ENCODE measurements at places on chromosomes 6 and 20.

DNA sequence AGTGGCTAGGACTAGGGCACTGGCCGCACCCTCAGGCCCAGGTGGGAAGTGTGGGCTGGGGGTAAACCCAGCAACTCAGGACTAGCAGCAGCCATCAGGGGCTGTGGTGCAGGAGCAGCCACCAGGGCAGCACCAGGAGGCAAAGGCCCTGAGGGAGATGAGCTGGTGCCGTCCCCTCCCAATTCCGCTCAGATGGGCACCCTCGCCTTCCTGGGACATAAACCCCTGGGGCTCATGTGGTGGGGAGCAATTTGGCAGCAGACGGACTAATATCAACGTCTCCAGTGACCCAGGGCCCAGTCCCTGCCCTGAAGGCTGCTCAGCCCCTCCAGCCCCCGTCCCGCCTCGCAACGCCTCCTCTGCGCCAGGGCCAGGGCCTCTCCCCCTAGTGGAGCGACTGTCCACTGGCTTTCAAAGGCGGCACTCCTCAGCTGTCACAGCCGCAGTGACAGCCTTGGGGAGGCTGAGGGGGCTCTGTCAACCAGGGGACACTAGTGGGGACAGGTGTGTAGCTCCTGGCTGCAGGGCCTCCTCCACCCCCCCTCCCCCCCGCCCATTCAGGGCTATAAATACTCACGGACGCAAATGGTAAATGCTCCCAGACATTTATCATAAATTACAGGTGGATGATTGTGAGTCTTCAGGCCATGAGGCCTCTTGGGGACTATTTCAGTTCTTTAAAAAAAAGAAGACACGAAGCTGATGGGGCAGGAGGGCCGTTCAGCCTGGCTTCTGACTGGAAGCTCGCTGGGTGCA lies 349.9 kb downstream of the ZFAND3 start:
- DNase-seq = no peak

- no peak for DNase-seq
Observed at GRCh38 chr20:22626496-22626895, 42.1 kb upstream of the FOXA2 start.

GRCh38 chr20:6993511-6993910 lies 226.0 kb downstream of the BMP2 start:
- no peak for DNase-seq

DNA sequence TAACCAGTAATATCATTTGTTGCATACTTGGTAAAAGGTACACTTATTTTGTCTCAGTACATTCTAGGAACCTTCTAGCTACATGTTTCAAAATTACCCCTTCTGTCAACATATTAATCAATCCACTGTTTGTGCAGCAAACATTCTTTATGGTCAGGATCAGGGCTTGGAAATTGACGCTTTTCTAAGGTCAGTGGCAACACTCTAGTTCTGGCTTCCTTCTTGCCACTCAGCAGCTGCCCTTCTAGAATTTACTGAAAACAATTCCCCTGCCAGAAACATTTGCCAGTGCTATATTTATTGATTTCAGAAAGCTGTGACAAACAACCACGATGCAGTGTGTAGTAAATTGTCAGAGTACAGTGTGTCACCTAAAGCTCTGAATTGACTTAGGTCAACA lies 84.7 kb upstream of the FBXL4 start:
- DNase-seq = no peak

GRCh38 chr20:52978851-52979250 lies 6.7 kb downstream of the TSHZ2 start:
- DNase-seq = no peak

- DNase-seq = no peak
Observed at GRCh38 chr20:40692240-40693011, 3.4 kb upstream of the MAFB start.

GRCh38 chr6:22357724-22358189 lies 60.9 kb upstream of the PRL start:
- DNase-seq = no peak

DNA sequence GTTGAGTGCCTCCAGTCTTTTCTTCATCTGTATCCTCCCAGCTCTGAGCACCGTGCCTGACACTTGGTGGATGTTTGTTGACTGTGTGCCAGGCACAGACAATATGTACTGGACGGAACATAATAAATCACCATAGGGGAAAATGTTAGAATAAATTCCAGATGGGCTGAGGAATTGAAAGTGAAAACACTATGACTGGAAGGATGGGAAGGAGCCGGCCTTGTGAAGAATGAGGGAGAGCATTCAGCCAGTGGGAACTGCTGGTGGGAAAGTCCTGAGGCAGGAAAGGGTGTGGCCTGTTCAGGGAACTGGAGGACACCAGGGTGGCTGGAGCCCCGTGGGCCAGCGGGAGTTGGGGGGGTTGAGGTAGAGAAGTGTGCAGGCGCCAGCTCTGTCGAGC lies 75.4 kb downstream of the MTHFD1L start:
- no peak for DNase-seq

GRCh38 chr6:50979171-50979525 lies 160.5 kb downstream of the TFAP2B start:
- no peak for DNase-seq

DNA sequence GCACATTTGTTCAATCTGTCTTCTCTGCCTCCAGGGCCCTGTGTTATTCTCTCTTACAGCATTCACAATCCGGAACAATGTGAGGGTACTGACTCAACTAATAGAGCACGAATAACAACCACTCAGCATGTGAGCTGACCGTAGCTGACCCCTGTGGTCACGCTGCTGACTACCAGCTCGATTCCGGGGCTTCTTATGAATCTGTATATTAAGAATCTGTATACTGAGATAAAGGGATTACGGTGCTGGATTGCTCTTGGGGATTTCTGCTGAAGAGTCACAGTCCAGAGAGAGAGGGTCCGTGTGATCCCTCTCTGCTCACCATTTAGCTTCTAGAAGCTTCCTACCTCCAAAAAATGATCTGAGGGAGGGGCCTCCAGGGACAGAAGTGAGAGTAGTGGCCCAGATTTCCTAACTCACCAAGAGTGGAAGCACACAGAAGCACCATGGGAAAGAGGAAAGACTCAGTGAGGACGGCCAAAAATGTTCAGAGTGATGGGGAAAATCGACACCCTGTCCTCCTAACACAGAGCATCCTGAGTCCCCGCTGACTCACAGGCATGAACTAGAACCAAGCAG lies 156.2 kb downstream of the THBS2 start:
- DNase-seq = peak; percentile 97

- DNase-seq = no peak
Observed at GRCh38 chr20:39524371-39524911, 562.3 kb downstream of the DHX35 start.

DNA sequence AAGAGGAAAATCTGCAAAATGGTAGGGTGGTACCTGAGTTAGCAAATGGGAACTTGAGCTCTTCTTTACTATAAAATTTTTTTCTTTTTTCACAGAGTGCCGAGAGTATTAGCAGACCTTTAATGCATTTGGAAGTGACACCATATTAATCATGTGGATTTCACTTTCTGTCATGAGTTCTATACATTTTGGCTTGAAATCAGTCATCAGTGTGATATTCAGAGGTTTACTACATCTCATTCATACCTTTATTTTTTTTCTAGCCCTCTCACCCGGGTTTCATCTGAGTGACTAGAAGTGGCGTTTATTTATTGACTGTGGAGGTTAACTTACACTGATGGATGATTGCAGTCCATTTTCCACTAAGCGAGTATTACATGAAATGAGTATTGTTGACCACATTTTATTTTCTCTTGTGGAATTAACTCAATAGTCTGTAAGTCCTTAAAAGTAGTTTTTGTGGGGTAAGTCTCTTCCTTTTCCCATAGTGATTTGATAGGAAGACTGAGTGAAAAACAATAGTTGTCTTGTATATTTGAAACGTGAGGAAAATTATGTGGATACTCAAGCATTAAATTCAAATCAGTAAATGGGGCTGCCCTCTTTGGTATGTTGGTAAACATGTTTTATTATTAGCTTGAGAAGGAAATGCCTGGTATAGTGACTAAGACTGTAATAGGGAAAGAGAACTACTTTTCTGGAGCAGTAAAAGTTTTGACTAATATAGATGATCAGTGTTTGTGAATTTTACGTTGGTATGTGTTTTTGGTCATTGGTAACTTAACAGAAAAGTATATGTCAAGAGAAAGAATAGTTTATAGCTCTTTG lies 55.5 kb downstream of the JARID2 start:
- DNase-seq = no peak

GRCh38 chr6:14130435-14131075 lies 13.0 kb downstream of the CD83 start:
- DNase-seq = no peak

DNA sequence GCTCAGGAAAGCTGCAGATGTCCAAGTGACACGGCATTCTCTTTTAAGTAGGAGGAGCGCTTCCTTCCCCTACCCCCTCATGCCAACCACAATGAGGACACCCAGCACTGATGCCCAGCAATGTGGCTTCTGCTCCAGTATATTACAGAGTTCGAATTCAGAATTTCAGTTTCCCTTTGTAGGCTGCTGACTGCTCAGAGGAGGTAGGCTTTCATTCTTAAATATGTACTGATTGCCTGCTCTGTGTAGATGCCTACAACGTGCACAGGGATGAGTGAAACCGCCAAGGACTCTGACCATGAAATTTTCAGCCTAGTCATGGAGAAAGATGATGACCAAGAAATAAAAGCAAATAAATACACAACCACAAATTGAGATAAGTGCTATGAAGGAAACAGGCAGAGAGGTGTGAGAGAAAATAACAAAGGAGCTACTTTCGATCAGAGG lies 50.9 kb upstream of the TNFAIP3 start:
- DNase-seq = no peak

- peak; percentile 53 for DNase-seq
Observed at GRCh38 chr6:113414511-113414910, 442.6 kb upstream of the MARCKS start.

GRCh38 chr6:35191889-35192288 lies 21.9 kb upstream of the SCUBE3 start:
- DNase-seq = no peak

- DNase-seq = no peak
Observed at GRCh38 chr20:23612396-23612795, 6.7 kb upstream of the CST9 start.

DNA sequence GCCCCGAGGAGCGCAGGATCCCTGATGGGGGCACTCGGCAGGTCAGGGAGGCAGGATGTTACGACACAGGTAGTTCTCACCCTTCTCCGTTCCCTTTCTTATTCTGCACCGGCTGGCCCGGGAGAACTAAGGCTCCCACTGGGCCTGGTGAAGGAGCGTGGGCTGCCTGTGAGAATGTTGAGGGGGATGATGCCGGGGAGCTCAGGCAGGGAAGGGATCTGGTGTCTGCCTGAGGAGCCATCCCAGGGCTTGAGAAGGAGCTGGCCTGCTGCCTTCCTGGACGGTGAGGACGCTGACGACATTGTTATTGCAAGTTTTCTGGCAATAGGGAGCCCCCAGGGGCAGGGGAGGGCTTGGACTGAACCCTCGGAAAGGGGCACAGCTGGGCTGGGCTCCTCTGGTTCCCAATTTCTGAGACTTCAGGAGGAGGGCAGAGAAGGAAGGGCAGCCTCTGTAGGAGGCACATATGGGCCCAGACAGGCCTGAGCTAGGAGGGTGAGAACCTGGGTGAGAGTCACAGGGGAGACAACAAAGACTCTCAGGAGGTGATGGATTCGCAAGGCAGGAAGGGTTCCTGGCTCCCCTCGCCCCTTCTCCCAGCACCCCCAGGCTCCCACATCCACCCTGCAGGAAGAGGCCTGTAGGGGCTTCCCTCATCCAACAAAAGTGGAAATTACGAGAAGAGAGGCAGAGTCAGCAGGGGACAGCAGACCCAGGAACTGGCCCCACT lies 32.8 kb downstream of the CYP21A2 start:
- DNase-seq = no peak

DNA sequence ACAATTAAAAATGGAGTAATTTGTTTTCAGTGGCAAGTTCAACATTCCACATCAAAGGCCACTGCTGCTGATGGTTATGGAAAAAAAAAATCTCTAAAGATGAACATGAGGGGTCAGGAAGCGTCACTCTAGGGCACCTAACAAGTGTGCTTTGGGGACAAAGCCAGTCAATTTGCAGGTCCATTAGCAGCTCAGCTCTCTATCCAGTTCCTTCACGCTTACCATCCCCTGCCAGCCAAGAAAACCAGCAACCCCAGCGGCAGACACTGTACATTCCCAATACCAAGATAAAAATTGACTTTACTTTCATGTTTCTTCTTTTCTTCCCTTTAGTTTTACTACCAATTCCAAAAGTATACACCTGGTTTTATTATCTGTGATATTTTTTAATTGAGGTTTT lies 10.1 kb downstream of the RFX6 start:
- DNase-seq = no peak

DNA sequence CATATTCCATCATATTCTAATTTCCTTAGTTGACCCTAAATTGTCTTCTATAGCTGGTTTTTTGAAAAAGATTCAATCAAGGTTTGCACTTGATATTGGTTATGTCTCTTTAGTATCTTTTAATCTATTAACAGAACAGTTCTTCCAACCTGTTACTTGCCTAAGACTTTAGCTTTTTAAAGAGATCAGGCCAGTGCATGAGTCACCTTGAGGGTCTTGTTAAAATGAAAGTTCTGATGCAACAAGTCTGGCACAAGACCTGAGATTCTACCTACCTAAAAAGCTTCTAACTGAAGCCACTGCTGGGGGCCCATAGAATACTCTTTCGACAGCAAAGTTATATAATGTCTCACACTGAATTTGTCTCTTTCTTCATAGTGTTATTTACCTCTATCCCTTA lies 3.2 kb downstream of the USP45 start:
- no peak for DNase-seq

DNA sequence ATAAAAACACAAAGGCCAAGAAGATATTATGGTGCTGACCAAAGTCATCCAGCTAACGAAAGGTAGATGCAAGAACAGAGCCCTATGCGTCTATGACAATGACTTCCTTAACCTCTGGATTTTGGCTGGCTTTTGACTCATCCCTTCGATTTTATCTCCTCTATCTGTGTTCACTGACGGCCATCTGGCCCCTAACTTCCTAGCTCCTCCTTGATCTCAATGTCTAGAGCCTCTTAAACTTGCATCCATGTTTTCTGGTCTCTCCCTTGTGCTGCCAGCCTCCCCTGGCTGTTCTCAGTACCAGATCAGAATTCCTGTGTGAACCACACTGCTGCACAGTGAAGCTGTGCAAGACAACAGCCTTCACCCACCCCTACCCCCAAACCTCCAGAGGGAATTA lies 452.9 kb downstream of the UTRN start:
- DNase-seq = no peak

- no peak for DNase-seq
Observed at GRCh38 chr6:166776571-166776970, 149.5 kb upstream of the RPS6KA2 start.
